ENCODE measurements at places on chromosomes 7 and 10.

GRCh38 chr10:93916257-93917063 is 22.7 kb downstream of the SLC35G1 start:
- DNase-seq: no peak

- DNase-seq: peak; percentile 75
Observed at GRCh38 chr10:42984761-42985325, 92.0 kb upstream of the RET start.

- no peak for DNase-seq
Observed at GRCh38 chr10:9342885-9343570, 1288.5 kb downstream of the GATA3 start.

DNA sequence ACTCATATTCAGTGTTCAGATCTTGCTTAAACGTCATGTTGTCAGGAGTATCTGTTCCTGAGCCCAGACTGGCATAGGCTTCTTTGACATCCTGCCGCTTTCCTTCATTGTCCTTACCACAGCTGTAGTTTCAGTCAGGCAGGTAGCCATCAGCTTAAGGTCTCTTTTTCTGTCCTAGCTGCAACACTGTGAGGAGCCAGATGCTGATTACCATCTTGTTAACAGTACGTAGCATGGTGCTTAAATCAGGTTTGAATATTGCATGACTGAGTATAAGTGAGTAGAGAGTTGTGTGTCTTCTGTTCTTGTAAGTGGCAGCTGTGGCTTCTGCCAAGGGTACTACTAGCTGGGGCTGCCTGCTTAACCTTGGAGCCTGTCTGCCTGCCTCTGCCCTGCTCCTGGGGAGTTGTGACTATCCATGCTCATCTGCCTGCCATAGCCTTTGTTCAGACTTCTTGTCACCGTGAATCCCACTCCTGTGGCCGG is 92.6 kb downstream of the MAPK8 start:
- DNase-seq: no peak

- no peak for DNase-seq
Observed at GRCh38 chr10:132981173-132981555, 38.8 kb upstream of the CFAP46 start.

- DNase-seq: no peak
Observed at GRCh38 chr7:30745261-30745941, 6.5 kb upstream of the INMT start.

GRCh38 chr10:30811276-30812017 is 181.9 kb upstream of the LYZL2 start:
- DNase-seq: no peak

GRCh38 chr10:44911081-44911540 is at the start of gene TMEM72:
TSS of gene TMEM72 (plus strand) at chr10:44911337. CDS start at chr10:44911513, 176 bp downstream.
- no peak for DNase-seq

- DNase-seq: peak; percentile 87
Observed at GRCh38 chr10:110304394-110304779, 333 bp downstream of the SMNDC1 start.

- no peak for DNase-seq
Observed at GRCh38 chr10:92385831-92386230, 94.9 kb downstream of the MARCHF5 start.

GRCh38 chr7:128459394-128459878 is 3.8 kb downstream of the HILPDA start:
- DNase-seq: no peak

- no peak for DNase-seq
Observed at GRCh38 chr7:127896659-127897058, 134.6 kb downstream of the LRRC4 start.

GRCh38 chr10:31508882-31509281 is 189.9 kb downstream of the ZEB1 start:
- no peak for DNase-seq

DNA sequence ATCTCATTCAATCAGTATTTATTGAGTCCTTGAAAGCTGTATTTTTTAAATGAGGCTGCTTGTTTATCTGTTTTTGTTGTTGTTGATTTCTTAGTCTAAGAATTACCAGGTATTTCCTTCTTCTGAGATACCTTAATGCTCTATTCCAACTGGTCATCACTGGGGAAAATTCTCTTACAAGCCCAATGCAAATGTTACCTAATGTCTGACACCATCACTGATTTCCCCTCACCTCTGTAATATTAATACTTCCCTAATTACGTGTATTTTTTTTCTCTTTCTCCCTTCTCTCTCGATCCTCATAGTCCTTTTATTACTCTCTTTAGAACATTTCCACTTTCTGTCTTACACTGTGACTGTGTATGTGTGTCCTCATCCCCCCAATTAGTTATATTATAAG is 13.9 kb downstream of the HDAC9 start:
- no peak for DNase-seq

- no peak for DNase-seq
Observed at GRCh38 chr7:139661903-139662302, 115.9 kb downstream of the HIPK2 start.

GRCh38 chr10:106935978-106936451 is 228.5 kb downstream of the SORCS1 start:
- DNase-seq: no peak

GRCh38 chr7:84786073-84786472 is 400.8 kb downstream of the SEMA3D start:
- DNase-seq: no peak

- DNase-seq: peak; percentile 86
Observed at GRCh38 chr7:105389088-105389650, 448 bp upstream of the SRPK2 start.

DNA sequence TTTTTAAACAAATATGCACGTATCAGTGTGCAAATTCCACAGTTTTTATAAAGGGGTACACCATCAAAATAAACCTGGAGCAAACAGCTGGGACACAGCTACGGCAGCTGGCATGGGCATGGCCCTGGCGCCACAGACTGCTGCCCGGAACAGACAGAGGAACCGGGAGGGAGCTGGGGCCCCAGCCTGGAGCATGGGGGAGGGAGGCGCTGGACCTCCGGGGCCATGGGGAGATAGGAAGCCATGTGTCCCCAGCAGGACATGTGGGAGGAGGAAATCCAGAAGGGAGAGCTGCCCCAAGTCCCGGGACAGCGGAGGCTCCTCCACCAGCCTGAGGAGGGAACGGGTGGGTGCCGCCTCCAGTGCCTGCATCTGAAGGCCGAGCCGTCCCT is 180.1 kb downstream of the MAD1L1 start:
- no peak for DNase-seq

- DNase-seq: no peak
Observed at GRCh38 chr10:44024356-44025116, 360.4 kb downstream of the CXCL12 start.

DNA sequence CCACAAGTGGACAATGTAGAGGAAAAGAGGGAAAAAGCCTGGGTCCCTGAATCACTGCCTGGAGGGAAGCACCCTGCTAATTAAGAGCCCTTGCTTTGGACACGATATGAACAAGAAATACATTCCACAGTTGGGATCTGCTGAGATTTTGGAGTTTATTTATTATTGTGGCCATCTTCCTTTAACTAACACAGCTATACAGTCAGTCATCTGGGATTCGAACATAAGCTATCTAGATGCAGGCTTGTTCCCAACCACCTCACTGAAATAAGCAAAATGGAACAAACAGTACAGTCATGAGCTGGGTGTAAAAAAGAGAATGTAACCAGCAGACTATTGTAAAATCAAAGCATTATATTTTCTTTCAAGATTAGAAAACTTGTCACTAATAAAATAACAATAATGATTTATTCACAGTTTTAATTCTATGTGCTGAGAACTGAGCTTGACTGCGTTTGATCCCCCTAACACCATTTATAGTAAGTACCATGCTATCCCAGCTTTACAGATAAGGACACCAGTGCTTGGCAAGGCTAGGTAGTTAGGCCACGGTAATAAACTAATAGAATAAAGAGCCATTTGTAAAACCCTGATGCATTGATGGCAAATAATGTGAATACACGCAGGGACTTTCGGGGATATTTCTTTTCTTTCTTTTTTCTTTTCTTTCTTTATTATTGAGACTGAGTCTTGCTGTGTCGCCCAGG is 223.8 kb upstream of the KLF6 start:
- no peak for DNase-seq
